NCI-H446 treated with DMSO at 0.1 percent for 48 hours (cell line): ENCODE measurements at places on chromosomes 1 and 21.

DNA sequence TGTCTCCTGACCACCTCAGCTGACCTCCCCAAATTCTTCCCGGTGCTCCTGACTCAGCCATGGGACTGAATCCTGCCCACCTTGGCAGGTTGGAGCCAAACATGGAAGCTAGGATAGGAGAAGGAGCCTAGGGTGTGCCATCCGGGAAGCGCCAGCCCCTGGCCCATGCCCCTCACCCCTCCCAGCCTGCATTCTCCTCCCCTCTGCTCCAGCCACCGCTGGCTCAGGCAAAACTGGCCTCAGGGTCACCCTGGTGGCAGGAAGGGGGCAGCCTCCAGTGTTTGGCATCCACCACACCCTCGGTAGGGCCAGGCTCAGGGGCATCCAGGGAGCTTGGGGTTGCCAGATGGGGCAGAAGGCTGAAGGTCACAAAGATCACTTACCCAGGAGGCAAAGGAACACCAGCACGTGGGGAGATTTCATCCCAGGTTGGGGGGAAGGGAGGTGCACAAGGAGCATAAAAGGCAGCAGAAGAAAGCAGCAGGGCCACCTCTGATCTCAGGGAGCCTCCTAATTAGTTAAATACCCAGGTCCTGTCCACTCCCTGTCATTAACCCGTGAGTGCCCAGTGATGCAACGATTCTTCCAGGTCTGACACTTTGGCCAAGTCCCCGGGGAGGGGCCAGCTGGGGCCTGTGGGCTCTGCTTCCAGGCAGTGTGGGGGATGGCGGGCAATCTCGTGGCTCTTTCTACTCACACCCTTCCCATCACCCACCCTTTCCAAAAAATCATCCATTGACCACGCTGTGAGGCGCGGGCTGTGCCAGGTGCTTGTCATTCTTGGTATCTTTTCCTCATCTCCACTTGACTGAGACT, at the start of gene PLA2G2E:
TSS of gene PLA2G2E (minus strand) at position 481 of the 816 bp plus-strand sequence. CDS start at position 423, 58 bp downstream.
- DNase-seq: no peak

GRCh38 chr1:40664167-40664537, 1.3 kb downstream of the RIMS3 start:
- DNase-seq: peak; percentile 2

DNA sequence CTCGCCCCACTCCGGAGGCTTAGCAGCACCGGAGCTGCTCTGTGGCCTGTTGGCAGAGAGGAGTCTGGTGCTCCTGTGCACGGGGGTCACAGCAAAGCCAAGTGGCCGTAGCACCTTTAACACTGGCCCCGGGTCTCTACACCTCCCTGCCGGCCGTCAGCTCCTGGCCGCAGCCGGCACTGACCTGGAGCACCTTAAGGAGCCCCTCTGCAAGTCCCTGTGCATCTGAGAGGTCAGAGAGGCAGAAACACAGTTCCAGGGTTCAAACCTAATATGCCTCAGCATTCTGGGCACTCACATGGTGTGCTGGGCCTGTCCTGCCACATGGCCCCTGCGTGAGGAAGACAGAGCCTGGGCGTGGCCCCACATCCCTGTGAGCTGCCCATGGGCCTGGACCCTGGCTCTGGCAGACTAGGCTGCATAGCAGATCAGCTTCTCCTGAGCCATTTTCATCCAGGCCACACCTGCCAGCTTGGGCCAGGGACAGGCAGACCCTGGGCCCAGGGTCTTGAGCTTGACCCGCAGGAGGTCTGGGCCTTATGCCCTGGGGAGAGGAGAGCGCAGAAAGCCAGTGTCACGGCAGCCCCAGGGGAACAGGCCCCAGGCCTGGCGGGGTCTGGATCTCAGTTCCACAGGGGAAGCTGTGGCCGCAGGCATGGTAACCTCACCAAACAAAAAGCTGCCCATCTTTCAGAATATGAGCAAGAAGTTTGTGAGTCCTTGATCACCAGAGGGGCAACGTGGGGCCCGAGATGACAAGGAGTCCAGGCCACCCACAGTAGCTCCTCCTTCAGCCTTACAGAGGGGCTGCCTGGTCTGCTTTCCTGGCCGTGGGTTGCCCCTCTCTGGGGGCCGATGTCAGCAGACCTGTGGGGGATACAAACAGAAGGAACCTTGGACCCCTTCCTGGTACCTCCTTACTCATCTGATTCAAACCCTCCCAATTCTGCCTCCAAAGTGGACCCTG, 146.0 kb upstream of the COL6A1 start:
- DNase-seq: no peak

DNA sequence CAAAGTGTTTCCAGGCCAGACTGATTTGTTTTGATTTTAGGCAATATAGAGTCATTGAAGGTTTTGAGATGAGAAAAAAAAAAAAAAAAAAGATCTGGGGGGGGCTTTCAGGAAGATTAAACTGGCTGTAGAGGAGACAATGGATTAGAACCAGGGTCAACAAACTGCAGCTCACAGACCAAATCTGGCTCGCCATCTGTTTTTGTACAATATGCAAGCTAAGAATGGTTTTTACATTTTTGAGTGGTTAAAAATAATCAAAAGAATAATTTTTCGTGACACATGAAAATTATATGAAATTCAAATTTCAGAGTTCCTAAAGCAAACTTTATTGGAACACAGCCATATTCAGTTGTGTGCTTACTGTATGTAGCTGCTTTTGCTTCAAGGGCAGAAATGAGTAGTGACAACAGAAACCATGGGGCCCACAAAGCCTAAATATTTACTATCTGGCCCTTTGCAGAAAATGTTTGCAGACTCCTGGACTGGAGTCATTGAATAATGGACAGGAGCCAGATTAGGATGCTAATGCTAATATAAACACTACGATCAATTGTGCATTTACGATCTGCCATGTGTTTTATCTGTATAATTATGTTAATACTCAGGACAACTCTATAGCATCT, 375.7 kb upstream of the DAB1 start:
- no peak for DNase-seq

- no peak for DNase-seq
Observed at GRCh38 chr21:46120301-46121285, 22.7 kb downstream of the COL6A2 start.

DNA sequence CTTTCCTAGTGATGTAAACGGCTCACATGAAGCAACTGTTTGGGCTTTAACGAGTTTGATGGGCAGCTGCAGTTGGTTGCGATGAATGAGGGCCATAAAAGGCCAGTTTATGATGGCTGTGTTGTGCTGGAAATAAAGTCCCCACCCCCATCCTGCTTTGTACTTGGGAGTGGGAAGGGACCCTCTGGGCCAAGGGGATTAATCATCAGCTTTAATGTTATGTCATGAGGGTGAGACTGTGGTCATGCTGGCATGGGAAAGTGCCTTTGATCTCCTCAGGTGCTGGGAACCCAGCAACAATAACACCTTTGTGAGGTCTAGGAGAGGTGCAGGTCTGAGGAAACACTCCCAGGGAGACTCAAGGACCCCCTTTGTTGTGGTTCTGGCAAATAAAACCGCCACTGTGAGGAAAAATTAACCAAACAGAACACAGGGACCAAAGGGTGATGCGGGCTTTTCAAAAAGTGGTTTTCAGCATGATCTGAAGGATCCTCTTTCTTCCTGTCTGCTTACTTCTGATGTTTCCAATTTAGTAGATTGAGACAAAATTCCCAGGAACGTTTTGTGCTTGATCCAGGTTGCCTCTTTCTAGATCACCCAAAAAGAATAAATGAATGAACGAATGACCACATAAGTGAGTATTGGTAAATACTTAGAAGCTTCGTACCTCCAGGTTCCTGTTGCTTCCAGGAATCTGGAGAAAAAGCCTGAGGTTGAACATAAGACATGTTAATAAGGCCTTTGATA, 257.8 kb upstream of the HOOK1 start:
- DNase-seq: no peak

GRCh38 chr21:15741510-15741909, 11.7 kb downstream of the USP25 start:
- DNase-seq: peak; percentile 9

GRCh38 chr1:3539707-3540425, 71.4 kb downstream of the MEGF6 start:
- no peak for DNase-seq

DNA sequence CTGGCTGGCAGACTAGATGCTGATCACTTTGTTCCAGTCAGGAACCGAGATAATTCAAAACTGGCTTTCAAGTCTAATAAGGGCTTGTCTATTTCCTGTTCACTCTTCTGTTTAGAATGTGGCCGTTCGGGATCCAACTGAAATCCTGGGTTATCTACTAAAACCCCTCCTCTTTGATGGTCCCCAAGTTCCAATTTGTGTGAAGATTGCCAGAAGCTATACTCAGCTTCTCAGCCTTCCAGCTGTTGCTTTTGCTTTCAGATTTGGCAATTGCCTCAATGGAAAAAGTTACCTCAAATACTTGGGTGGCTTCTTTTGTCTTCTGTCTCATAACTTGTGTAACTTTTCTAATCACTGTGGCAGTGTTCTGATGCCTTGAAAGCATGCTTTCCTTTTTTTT, 43.7 kb downstream of the BTBD8 start:
- DNase-seq: no peak

GRCh38 chr1:43313771-43314170, 13.0 kb downstream of the TIE1 start:
- no peak for DNase-seq

DNA sequence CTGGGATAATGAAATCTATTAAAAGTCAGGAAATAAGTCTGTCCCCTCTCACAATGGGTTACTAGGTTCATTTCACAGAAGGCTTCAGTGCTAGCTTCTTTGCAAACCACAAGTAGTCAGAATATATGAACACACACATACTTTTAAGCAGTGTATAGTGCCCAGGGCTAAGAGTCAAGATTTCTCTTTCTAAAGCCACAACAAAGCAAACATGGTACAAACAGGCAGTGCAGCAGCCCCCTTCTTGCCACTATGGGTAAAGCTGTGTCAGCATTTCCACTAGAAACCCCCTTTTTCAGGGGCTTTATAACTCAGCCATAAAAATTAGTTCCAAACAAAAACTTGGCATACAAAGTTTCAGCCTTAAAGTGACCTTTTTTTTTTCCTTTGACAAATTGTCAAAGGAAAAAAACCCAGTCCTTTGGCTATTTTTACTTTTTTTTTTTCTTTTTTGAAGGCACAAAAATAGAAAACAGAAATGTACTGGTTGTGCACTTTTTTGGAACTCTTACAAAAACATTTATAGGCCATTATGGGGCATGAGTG, 315.4 kb downstream of the LMO4 start:
- no peak for DNase-seq

DNA sequence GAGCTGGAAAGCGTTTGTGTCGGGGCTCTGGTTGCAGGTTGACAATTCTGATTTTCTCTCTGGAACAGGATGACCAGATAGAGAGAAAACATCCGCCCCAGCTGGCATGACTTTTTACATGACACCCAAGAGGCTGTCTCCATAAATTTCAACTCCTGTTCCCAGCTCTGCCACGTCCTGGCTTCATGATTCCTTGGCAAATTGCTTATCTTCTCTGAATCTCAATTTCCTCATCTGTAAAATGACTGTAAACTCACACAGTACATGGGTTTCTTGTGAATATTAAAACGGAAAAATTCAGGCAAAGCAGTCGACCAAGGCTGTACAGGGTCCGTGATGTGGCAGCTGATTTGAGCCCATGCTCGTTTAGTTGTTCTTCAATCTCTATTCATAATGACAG, 572.7 kb downstream of the AJAP1 start:
- DNase-seq: no peak

- peak; percentile 56 for DNase-seq
Observed at GRCh38 chr1:155650231-155650757, 38.3 kb downstream of the YY1AP1 start.

GRCh38 chr1:228821252-228821651, 86.0 kb downstream of the RHOU start:
- no peak for DNase-seq

DNA sequence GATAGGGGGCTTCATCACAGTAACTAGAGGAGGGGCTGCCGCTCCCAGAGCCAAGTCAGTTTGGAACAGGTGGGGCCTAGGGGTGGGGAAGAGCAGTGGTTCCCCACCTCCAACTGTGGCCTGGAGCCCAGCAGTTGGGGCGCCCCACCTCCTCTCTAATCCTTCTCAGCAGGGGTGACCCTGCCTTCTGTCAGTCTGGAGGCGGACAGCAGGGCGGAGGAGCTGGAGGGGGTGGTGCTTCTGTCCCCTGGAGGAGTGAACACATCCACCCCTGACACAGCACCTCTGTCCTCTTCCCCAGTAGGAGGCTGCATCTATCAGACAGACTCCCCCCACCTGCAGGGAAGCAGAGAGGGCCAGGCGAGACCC, 73.8 kb downstream of the MRPL37 start:
- DNase-seq: peak; percentile 68

- DNase-seq: no peak
Observed at GRCh38 chr1:29362116-29362515, 125.8 kb downstream of the PTPRU start.

- no peak for DNase-seq
Observed at GRCh38 chr1:88595355-88596002, 88.6 kb upstream of the PKN2 start.

DNA sequence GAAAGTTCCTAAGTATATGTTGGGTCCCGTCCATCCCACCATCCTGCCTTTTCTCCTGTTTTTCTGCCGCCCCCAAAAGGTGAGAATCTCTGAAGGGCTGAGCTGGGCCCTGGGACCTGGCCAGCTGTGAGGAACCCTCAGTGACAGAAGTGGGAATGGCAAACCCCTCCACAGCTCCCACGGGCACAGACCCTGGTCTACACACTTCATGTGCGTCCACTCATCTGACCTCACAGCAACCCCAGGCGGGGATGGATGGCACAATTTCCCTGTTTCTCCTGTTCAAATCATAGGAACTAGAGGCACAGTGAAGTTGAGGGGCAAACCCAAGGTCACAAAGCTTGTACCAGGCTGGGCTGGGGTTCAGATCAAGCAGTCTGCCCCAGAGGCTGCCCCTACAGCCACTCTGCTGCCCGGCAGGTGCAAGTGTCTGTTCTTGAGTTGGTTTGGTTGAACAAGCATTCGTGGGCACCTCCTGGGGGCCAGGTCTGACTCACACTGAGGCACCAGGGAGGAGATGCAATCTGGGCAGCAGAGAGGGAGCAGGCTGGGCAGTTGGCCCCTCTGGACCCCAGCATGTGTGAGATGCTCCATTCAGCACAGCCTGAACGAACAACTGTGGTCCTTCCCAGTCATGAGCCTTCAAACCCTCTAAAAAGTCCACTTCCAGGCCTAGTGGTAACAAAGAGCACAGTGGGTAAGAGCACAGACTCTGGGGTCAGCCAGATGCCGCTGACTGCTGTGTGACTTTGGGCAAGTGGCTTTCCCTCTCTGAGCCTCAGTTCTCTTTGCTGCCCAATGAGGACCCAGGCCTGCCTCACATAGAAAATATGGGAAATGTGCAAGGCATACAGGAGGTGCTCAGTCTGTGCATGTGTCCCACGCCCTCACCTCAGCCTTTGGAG, 4.0 kb downstream of the EDN2 start:
- DNase-seq: no peak

- no peak for DNase-seq
Observed at GRCh38 chr21:45719177-45719802, 75.8 kb downstream of the PCBP3 start.

DNA sequence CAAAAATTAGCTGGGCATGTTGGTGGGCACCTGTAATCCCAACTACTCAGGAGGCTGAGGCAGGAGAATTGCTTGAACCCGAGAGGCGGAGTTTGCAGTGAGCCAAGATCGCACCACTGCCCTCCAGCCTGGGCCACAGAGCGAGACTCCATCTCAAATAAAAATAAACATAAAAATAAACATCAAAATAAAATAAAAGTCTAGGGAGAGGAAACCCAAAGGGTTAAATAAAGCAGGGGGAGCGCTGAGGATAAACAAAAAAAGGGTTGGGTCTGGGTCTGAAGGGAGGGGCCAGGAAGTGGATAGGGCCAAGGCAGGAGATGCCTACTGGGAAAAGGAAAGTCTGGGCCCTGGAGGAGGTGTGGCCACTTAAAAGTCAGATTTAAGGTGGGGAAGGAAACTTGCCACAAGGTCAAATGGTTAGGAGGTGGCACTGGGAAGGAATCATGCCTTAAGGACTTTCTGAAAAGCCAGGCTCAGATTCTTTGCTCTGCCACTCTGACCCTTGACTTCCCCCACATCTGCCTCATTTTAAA, 150.0 kb downstream of the ADSS2 start:
- DNase-seq: no peak
